A549 (cell line): ENCODE measurements at places on chromosomes 2 and 18.

DNA sequence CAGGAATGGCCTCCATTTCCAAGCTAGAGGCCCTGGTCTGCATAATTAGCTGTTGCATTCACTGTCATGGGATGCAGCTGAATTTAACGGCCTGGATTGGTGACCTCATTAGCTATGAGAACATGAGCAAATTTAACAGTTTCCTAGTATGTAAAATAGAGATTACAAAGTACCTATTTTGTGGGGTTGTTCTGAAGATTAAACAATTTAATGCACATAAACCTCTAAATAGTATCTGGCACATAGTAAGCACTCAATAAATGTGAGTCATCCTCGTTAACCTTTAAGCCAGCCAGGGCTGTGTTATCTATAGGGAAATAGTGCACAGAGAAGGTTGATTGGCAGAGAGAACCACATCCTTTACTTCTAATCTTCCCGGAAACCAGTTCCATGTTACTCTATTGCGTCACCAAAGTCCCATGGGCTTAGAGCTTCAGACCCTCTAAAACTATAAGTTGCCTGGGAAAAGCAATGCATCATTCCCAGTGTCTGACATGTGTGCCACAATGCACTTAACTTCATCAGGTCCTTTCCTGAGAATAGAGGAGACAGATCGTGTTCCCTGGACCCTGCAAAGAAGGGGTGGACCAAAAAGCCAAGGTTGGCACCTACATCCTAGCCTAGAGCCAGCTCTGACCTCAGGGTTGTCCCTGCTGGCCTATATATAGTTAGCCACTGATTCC lies 196.5 kb downstream of the LNPK start:
- no peak for DNase-seq

- DNase-seq = no peak
These were observed 5.3 kb downstream of the TOGARAM2 start for GRCh38 chr2:28986429-28986828.

DNA sequence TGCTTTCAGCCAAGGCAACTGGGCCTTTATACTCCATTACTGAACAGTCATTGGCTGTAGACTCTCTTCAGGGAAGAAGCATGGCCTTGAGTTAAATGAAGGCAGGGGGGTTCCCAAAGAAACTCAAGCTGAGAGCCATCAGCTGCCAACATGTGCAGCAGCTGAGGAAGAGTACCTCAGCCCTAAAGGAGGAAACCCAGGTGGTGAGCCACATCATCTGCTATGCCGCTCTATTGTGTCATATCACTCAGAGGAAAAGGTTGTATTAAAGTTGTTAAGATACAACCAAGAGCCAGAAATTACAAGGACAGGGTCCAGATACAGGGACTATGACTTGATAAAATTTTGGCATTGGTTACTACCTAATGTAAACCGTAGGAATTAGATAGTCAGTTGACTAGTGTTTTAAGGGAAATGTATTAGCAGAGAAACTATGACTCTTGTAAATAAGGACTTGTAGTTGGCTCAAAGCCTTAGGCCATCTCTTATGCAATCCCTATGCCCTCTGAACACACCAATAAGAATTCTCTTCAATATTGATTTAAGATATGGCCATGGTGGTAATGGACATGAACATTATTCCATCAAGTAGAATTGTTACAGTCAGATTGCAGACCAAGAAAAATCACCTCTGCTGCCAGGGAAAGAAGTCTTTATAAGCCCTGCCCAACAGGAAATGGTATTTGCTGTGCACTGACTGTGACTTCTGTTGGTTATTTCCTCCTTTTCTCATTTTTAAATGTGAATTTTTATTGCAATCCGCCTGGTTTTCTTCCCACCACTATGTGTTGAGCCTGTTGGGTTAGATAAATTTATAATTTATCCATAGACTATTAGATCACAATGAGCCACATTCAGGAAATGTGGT lies 9.2 kb upstream of the LRPPRC start:
- no peak for DNase-seq

DNA sequence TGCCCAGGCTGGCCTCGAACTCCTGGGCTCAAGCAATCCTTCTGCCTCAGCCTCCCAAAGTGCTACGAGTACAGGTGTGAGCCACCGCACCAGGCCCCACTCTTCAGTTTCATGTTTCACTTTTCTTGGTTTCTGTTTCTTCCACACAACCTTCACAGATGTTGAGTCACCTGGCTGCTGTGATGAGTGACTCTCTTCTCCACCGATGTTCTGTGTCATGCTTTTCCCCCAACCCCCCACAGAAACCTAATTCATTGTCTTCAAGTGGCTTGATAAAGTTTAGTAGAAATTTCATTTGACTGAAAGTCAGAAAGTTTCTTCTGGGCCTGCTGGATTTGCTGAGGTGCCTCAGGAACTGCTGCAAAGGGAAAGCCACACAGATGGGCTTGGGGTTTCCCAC lies 78.5 kb downstream of the SPHKAP start:
- DNase-seq = no peak

DNA sequence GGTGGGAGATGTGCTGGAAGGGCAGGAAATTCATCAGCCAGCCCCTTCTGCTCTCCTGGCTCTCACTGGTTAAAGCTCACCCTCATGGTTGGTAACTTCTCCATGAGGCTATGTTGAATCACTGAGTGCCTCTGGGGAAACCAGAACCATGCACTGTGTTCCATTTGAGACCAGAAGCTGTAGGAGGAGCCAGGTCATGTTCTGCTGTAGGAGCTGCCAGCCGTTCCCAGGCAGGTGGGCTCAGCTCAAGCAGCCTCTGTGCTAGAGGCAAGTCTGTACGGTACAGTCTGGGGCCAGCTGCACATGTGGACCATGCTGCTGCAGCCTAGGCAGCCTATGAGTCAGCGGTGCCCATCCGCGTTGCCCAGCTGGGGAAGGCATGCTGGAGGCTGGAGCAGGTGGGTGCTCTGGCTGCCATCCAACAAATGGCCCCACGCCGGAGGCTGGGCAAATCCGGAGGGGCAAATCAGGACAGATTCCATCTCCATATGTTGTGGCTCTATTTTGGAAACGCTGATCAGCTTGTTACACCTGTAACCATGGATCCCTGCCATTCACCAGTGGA lies 22.0 kb upstream of the KCNF1 start:
- no peak for DNase-seq

DNA sequence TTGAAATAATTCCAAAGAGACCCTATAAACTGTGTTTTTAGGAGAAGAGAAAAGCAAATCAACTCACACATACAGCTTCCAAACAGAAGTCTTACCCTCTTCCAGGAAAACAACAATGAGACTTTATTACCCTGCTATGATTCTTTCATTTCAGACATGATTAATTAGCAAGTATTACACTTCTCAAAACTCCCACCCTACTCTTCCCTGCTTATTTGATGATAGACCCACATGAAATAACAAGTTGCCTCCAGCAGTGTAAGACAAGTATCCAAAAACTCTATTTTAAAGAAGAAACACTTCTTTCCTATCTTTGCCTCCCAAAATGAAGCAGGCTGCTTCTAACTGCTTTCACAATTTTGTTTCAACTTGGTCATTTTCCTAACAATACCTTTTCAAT lies 4.1 kb downstream of the FIGN start:
- no peak for DNase-seq

GRCh38 chr2:55391615-55392242 lies 27.9 kb downstream of the CCDC88A start:
- no peak for DNase-seq

GRCh38 chr2:161754379-161754778 lies 130.2 kb downstream of the SLC4A10 start:
- no peak for DNase-seq

DNA sequence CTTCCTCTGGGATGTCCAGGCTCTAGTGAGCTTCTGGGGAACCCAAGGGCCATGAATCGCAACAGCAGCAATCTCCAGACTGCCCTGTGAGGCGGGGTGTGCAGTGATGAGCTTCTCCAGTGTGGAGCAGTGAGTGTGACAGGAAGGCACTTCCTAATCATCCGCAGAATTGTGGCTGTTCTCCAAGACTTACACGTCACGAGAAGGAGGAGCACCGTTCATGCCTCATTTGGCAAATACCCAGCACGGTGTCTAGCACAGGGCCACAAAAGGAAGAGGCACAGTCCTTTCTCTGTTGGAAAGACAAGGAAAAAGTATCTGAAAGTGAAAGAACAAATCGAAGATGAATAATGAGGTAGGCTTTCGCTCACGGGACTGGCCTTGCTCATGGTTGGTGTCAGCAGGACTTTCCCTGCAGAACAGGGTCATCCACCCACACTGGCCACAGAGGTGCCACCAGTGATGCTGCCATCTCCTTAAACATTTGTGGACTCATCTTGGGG lies 125.1 kb upstream of the HAAO start:
- no peak for DNase-seq

DNA sequence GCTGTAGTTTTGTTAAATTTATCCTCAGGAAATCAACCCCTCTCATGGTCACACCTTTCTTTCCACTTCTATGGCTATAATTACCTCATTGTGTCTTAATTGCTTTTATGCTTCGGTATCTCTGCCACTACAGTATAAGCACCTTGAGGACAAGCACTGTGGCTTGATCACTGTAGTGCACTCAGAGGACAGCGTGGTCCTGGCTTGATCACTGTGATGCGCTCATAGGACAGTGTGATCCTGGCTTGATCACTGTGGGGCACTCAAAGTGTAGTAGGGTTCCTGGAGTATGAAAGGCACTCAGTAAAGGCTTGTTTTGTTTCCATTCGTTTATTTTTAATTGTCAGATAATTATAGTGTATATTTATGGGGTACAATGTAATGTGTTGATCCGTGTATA lies 44.2 kb downstream of the DTNA start:
- no peak for DNase-seq

DNA sequence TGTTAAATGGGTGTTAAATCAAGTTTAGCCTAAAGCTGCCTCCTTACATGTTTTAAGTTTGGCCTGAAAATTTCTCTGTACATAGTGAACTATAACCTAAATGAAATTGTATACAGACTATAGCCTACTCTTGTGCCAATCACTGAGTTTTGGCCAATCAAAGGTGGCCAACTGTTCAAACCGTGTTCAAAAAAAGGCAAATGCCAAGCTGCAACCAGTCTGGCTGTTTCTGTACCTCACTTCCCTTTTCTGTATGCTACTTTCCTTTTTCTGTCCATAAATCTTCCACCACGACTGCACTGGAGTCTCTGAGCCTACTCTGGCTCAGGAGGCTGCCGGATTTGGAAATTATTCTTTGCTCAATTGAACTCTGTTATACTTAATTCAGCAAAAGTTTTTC lies 121.0 kb downstream of the SPOPL start:
- no peak for DNase-seq

- no peak for DNase-seq
These were observed 5.8 kb upstream of the SRBD1 start for GRCh38 chr2:45616658-45617411.

DNA sequence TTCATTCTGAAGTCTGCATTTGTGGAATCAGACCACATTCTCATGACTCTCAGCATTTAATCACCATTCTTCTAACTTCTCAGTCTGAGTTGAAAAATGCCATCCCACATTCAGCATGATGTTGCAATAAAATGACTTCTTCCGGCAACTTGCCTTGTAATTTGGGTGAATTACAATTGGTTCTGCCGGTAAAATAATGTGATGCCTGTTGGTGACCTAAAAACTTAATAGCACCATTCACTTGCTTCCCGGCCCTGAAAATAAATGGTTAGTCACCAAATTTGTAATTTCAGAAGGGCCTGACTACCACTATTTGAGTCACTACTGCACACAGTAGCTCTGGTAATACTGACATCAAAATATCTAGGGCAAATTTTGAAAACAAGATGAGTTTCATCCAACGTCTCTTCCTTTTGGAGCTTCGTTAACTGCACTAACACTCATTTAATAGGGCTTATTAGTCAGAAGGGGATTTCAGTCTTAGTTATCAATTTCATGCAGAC lies 637.1 kb upstream of the CHAC2 start:
- no peak for DNase-seq

GRCh38 chr2:241637795-241638660 lies 535 bp downstream of the ATG4B start:
- DNase-seq = no peak

- no peak for DNase-seq
These were observed 67.2 kb upstream of the ACYP2 start for GRCh38 chr2:54048117-54048785.

- no peak for DNase-seq
These were observed 31.3 kb downstream of the SNED1 start for GRCh38 chr2:241029599-241030332.

DNA sequence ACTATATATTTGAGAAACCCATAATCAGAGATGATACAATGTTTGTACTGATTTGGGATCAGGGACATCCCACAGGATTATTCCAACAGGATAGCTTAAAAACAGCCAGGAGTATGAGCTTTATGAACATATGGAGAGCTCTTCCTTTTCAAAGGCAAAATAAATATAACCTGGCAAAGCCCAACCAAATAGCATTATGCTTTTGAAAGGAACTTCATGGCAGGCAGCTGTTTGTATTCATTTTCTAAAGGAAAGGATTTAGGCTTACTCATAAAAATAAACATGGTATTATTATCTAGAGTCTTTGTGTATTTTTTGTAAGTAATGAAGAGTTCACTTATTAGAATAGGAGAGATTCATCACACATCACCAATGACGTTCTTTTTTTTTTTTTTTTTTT lies 44.4 kb downstream of the CCDC195 start:
- no peak for DNase-seq

DNA sequence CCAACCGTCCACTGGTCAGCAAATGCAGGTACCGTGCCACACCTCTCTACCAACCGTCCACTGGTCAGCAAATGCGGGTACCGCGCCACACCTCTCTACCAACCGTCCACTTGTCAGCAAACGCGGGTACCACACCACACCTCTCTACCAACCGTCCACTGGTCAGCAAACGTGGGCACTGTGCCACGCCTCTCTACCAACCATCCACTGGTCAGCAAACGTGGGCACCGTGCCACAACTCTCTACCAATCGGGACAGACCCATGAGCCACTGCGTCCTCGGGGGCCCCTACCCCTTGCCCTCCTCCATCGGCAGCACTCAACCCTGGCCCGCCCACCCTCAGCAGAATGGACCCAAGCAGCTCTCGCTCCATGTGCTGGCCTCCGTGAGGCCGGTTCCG lies 226.4 kb upstream of the SALL3 start:
- no peak for DNase-seq

GRCh38 chr2:181677912-181678586 lies 2.3 kb downstream of the NEUROD1 start:
- DNase-seq = peak; percentile 69

- peak; percentile 35 for DNase-seq
These were observed 14.7 kb downstream of the NIFK start for GRCh38 chr2:121721926-121722325.

DNA sequence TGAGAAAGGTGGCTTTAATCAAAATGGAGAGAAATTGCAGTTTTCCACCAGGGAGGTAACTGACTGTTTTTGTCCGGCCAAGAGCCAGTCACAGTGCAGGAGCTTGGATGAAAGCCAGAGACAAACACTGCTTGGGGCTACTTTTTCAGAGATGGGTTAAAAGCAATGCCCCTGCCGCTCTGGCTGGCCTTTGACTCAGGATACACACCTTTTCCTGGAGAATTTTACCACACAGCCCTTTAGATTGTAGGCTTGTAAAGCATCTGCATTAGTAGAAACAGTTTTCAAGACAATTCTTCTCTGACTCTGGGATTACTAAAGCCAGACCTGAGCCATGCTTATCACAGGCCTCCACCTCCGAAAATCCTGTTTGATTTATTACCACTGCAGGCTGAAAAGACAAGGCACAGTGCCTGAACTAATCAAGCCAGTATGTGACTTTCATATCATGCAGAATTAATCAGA lies 79.7 kb downstream of the CCBE1 start:
- DNase-seq = no peak

- no peak for DNase-seq
These were observed 5.8 kb downstream of the HDLBP start for GRCh38 chr2:241309684-241310117.
